Type B pancreatic cell (in vitro differentiated cells): ENCODE measurements at places on chromosomes 5 and 9.

DNA sequence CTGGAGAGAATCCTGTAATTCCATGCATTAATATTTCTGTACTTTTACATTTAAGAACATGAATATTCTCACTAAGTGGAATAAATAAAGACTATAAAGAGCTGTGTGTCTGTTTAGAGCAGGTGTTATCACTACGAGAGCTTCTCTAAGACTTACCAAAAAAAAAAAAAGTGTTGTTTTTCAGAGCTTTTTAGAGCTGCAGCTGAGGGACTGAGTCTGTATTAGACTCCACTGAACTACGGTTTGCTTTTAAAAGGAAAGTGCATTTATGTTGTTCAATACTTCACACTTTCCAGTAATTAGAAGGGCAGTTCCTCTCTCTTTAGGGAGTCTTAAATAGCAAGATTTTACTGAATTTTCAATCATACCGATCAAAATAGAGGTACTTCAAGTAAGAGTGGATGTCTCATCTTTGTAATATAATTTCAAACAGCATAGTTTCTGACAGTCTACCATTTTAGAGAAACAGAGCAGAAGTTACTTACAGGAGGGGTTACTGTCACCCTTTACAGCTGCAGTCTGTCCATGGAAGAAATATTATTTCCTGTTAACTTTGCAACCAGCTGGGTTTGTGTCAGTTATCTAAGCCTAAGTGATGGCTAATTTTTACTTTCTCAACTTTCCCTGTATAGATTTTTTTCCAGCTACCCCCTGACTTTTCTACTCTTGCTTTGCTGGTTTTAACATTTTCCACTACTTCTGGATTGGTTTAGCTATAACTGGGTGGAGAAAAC, 2.4 kb downstream of the SYK start:
- no peak for DNase-seq

DNA sequence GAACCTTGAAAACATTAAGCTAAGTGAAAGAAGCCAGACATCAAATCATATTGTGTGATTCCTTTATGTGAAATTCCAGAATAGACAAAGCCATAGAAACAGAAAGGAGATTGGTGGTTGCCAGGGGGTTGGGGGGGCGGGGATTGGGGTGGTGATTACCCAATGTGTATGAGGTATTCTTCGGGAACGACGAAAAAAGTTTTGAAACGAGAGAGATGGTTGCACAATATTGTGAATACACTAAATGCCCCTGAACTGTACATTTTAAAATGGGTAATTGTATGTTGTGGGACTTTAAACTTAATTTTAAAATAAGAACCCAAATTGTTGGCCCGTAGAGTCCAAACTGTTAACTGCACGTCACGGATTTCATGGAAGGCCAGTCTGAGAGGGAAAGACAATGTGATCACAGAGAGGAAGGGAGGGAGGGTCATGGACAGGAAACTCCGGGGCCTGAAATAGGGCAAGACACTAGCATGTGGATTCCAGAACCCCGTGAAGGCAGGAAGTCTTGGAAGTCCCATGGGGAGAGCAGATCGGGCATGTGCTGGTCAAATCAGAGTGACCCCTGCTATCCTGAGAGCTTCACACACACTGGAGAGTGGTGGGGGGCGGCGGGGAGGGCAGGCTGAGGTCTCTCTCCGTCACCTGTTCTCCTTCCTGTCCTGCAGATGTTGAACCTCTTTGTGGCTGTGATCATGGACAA, 218.4 kb downstream of the CACNA1B start:
- DNase-seq = no peak

DNA sequence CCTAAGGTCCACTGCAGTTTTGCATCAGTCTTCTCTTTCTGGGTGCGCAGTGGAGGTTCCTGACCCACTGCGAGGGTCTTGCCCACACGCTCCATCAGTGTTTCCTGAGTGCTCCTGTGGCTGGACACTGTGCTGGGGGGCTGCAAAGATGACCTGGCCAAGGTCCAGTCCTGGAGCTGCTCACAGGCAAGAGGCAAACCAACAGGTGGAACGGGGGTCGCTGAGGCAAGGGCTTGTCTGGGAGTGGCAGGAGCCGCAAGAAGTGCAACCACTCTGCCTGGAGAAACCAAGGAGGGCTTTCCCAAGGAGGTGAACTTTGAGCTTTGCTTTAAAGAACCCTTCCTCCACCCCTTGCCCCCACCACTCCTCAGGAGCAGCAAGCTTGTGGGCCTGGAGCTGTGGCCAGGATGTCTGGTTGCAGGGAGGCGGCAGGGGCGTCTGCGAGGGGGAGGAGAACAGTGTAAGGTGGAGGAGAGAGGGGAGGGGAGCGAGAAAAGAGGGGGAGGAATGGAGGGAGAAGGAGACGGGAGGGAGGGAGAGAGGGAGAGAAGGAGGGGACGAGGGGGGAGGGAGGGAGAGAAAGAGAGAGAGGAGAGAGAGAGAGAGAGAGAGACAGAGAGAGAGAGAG, 444 bp upstream of the CPLX2 start:
- DNase-seq = no peak

DNA sequence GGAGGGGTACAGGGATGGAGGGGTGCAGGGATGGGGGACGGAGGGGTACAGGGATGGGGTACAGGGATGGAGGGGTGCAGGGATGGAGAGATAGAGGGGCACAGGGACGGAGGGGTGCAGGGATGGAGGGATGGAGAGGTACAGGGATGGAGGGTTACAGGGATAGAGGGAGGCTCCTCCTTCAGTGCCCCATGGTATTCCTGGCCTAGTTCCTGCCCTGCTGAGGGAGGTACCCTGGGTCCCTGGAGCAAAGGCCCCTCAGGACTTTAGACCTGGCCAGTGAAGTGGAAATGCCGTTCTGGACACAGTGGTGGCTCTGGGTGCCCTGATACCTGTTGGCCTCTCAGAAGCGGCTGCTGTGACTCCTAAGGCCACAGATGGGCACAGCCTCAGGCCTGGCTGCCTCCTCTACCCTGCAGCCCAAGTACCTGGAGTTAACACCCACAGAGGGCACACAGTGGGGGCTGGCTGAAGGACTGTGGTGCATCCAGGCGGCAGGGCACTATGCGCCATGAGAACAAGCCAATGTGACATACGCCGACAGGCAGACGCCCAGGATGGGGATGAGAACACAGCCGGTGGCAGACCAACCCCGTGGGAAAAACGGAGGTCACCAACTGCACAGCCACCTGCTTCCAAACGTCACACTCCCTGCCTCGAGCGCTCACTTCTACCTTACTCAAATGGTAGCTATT, 8.4 kb downstream of the PTGES2 start:
- no peak for DNase-seq

DNA sequence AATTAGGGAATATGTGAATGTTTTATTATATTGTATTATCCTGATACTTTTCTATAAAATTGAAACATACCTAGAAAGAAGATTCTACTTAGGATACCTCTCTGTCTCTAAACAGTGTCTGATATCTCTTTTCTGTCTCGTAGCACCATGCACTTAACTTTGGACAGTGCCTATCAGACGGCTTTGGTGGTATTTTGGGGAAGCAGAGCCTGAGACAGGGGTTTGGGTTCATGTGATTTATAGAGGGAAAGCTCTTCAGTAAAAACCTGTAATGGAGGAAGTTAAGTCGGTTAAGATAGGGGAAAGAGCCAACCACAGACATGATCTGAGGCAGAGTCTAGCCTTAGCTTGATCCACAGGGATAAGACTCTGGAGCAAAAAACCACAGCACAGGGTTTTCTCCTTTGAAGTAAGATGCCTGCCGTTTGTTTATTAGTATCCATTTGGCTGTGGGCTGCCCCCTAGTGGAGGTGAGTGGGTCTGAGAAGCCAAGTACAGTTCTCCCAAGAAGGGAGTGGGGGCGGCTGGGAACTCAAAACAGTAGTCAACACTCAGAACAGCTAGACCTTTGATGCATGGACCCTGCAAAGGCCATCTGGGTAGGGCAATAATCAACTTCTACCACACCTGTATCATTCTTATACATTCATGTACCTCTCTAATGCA, 141.2 kb upstream of the ASTN2 start:
- DNase-seq = no peak

GRCh38 chr5:109688630-109688969, 1.1 kb upstream of the MAN2A1 start:
- DNase-seq = no peak

GRCh38 chr9:108671176-108671575, 184.6 kb downstream of the ACTL7B start:
- no peak for DNase-seq

GRCh38 chr9:131960311-131960710, 119.4 kb downstream of the MED27 start:
- DNase-seq = no peak

- no peak for DNase-seq
Measured at GRCh38 chr9:16743375-16743774, 127.1 kb downstream of the BNC2 start.

- no peak for DNase-seq
Measured at GRCh38 chr5:159478950-159479349, 148.7 kb upstream of the IL12B start.
